NCI-H524 (cell line): ENCODE measurements at places on chromosomes 7 and 10.

DNA sequence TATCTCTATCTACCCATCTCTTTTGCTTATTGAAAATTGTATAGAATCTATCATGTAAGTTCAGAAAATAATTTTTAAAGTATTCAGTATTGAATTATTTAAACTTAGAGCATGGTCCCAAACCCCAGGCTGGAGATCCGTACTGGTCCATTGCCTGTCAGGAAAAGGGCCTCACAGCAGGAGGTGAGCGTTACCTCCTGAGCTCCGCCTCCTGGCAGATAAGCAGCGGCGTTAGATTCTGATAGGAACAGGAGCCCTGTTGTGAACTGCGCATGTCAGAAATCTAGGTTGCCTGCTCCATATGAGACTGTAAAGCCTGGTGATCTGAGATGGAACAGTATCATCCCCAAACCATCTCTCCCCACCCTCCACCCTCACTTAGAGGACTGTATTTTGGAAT lies 266.0 kb upstream of the CNTNAP2 start:
- no peak for DNase-seq

DNA sequence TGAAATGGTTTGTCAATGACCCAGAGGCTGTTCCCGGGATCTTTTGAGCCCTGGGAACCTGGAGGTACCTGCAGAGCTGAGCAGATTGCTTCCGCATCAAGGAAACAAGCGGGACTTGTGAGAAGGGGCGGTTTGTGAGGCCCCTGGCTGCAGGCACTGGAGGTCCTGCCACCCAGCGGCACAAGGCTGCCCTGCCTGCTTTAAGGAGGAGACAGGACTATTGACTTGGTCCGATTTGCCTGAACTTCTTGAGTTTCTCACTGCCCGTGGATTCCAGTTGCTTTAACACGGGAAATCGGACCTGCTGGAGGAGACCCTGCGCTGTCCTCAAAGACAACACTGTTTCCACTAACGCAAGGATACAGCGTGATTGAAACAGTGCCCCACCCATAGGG lies 130.1 kb downstream of the DNAJB6 start:
- DNase-seq: no peak

DNA sequence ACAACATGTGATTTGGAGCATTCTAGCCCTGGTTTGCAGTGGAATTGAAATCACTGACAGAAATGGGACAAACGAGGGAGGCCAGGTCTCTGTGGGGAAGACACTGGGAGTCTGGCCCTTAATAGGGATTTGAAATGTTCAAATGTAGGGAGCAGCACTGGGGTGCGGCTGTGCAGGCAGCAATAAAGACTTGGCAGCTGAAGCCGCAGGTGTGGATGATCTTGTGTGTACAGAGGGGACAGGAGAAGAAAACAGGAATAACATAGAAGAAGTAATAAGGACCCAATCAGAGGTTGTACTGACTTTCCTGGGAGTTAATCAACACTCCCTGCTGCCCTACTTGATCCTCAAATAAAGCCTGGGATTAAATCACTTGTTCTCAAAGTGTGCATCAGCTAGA lies 127.6 kb upstream of the PTN start:
- no peak for DNase-seq

DNA sequence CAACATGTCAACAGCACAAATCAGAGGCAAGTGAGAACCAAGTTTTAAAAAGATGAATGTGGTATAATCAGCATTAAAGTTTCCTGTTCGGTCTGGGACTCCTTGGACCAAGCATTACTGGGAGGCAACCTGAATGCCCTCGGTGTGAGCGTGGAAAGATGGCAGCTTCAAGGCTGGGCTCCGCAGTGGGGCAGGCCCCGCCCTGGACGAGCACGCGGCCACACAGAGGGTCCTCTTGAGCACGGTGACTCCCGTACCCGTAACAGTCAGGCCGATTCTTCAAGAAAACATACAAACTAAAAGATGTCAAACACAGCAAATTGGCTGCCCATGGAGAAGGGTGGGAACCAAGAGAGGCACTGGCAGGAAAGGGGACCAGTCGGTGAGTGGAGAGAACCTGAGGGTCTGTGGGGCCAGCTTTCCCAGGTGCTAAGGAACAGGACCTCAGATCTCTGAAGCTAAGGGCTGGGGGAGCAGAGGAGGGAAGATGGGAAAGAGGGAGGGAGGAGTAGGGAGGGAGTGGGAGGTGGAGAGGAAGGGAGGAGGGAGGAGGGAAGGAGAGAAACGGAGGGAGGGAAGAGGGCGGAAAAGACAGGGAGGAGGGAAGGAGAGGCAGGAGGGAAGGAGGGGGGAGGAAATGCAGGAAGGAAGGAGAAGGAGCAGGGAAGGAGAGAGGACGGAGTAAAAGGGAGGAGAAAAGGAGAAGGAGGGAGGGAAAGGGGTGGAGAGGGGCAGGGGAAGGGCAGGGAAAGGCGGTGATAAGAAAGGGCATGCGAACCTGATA lies 71.2 kb upstream of the FAM20C start:
- DNase-seq: no peak

DNA sequence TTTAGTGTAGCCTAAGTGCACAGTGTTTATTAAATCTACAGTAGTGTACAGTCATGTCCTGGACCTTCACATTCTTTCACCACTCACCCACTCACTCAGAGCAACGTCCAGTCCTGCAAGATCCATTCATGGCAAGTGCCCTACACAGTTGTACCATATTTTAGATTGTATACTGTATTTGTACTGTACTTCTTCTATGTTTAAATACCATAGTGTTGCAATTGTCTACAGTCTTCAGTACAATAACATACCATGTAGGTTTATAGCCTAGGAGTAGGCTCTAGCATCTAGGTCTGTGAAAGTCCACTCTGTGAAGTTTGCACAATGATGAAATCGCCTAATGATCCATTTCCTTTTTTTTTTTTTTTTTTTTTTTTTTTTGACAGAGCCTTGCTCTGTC lies 12.0 kb downstream of the EEPD1 start:
- no peak for DNase-seq

DNA sequence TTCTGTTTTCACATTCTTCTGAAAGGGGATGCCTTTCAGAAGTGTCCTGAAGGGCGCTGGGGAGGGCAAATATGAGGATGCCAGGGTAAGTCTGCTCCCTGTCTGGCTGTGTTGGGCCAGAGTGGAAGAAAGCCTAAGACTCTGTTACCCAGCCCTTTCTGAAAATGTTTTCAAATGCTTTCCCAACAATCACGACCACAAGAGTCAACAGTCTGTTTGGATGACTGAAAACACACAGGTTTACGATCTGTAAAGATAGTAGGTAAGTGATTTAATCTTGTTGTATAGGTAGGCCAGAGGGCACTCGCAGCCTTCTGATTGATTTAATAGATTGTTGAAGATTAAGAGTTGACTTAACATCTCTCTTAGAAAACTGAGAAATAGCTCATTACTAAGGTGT lies 13.2 kb downstream of the SGPL1 start:
- no peak for DNase-seq

DNA sequence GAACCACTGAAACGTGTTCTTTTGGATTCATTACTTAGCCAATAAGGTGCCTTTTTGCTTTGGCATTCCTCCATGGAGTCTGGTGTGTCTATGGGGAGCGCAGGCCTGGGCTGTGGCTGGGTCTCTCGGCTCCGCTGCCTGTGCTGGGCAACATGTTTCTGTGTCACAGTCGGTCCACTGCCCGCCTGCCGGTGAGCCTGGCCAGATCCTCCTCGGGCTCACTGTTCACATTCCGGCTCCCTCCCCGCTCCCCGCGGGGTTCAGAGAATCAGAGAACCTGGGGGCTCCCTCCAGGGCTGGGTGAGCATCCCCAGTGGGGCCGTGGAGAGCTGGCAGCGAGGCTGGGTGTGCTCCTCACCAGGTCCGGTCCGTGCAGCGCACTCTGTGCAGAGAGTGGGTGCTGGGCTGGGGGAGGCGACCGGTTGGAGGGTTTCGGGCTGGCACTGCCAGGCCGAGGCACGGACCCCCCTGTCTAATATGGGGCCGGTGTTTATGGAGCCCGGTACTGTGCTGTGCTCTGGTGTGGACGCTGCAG lies 70.4 kb downstream of the INPP5A start:
- DNase-seq: no peak

DNA sequence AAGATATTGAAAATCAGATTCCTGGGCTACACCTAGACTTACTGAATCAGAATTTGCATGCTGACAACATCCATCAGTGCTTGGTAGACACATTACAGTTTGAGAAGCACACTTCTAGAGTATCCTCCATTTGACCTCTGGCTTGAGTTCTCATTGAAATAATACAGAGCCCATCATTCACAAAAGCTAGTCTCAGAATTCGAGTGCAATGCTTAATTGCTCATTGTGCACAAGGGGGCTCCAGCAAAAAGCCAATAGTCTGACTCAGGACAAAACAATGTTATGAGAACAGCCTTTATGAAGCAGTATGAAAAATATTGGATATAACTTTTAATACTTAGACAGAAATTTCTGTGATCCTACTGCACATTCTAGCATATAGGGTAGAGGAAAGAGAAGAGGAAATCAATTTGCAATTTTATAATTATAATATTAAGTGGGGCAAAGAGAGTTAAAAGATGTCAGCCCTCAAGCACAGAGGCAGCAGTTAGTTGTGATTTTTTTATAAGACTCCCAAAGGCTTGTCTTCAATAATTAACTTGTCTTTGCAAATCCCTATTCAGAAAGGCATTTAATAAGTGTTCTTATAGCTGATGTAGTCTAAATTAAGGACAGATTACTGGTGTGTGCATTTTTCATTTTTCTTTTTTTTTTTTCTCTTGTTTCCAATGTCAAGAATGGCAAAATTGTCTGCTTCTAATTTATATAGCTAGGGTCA lies 105.8 kb upstream of the ANK3 start:
- DNase-seq: no peak

GRCh38 chr10:91939653-91940052 lies 16.1 kb downstream of the BTAF1 start:
- no peak for DNase-seq

DNA sequence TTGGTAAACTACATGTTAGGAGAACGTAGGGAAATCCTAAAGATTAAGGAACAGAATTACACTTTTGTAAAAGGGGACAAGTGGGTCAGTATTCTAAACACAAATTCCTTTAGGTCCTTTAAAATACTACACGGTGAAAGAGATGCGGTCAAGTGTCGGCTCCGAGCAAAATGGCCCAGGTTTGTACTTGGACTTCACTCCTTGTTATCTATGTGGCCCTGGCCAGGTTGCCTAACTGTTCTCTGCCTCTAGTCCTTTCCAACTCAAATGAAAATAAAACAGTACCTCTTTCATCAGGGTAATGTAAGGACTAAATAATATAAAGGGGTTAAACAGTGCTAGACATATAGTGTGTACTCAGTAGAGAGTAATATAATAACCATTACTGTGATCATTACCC lies 344.8 kb downstream of the PARD3 start:
- no peak for DNase-seq

GRCh38 chr10:62916141-62916603 lies 100.0 kb upstream of the EGR2 start:
- no peak for DNase-seq

GRCh38 chr10:88608780-88609179 lies 22.2 kb downstream of the LIPJ start:
- DNase-seq: no peak

GRCh38 chr10:71294091-71294561 lies 24.9 kb upstream of the SLC29A3 start:
- no peak for DNase-seq

GRCh38 chr7:117836-118614 lies 74.3 kb upstream of the FAM20C start:
- DNase-seq: peak; percentile 1

GRCh38 chr7:132768099-132768498 lies 191.8 kb upstream of the PLXNA4 start:
- DNase-seq: no peak

DNA sequence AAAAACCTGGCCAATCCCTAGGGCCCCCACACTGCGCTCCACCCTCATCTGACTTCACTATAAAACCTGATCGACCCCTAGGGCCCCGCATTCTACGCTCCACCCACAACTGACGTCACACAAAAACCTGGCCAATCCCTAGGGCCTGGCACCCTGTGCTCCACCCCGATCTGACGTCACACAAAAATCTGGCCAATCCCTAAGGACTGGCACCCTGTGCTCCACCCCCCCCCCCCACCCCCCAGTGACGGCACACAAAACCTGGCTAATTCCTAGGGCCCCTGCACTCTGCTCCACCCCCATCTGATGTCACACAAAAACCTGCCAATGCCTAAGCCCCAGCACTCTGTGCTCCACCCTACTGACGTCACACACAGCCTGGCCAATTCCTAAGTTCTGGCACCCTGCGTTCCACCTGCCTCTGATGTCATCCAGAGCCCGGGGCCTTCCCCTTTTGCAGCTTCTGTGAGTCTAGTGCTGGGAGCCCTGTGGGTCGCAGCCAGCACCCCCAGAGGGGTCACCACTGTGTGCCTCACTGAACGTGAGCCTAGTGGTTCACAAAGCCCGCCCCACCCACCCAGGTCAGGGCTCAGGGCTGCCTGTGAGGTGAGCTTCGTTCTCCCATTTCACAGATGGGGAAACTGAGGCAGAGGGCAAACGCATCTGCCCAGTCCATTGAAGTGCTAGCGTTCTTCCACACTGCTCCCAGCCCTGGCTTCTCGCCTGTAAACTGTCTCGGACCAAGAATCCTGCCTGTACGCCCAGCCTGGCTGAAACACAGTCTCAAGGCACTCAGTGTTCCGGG lies 40.6 kb downstream of the MICALL2 start:
- DNase-seq: peak; percentile 36

DNA sequence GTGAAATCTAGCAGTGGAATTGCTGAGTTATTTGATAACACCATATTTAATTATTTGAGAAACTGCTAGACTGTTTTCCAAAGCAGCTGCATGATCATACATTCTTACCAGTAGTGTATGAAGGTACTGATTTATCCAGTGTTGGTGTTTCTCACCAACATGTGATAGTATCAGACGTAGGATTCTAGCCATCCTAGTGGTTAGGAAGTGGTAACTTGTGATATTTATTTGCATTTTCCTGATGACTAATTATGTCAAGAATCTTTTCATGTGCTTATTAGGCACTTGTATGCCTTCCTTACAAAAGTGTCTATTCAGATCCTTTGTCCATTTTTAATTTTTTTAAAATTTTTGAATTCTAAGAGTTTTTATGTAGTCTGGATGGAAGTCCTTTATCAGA lies 54.2 kb upstream of the PLXDC2 start:
- DNase-seq: no peak

DNA sequence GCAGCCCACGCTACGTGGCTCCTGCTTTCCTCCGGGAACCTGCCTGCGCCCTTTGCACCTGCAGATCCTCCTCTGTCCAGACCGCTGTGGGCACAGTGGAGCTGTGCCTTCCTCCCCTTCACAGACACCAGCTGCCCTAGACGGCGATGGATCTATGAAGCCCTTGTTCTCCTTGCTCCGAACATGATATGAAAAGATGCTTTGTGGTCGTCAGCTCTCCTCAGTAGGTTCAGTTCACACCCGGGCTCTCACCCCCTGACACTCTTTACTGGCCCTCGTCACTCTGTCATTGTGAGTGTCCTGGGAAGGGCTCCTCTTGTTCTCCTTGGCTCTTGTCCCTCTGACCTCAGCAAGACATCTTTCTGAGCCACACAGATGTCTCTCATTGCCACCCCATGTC lies 4.2 kb downstream of the ZNF488 start:
- no peak for DNase-seq
